Urinary bladder (tissue), 4 donors: ENCODE measurements at places on chromosomes 2 and 18. TPM values are rescaled to one million over a fixed set of nuclear protein-coding genes. Genes with fewer than 3 reads are reported as not detected.

GRCh38 chr18:9858642-9859041, 27.1 kb upstream of the TXNDC2 start:
- no peak for DNase-seq

GRCh38 chr2:218983263-218983933, 1.6 kb downstream of the FEV start:
- DNase-seq = no peak

DNA sequence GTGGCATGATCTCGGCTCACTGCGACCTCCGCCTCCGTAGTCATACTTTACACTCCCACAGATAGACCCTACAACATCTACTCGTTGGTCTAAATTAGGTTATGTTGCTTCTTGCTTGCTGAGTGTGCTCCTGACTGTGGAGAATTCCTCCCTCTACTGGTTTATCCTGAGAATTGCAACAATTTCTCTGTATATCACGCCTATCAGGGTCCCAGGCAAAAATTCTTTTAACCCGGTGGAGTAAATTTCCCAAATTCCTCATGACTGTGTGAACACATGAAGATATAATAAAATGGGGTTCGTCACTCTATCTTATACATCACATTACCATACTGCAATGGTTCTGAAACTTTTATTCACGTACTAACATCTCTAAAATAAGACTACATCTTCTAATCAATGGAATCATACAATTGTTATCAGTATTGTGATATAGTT, 156.7 kb downstream of the EVA1A start:
- DNase-seq = no peak

GRCh38 chr2:30421604-30422443, 25.2 kb upstream of the LCLAT1 start:
- DNase-seq = no peak

GRCh38 chr18:60563082-60563481, 190.5 kb upstream of the MC4R start:
- DNase-seq = no peak

DNA sequence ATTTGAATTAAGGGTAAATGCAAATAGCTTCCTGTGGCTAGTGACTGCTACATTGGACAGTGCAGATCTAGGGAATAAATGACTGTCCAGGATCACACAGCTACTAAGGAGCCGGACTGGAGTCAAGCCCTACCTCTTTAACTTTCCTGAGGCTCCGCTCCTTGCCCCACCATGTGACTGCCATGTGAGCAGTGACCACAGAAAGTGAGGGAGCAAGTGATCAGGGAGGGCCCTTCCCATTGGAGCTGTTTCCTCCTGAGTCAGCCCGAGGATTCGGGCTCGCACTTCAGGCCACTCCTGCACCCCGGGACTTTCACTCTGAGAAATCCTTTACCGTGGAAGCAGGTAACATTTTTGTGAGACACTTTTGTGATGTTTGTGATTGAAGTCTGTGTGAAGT, 198.0 kb downstream of the ANKRD30B start:
- no peak for DNase-seq

GRCh38 chr18:59814891-59815290, 84.9 kb upstream of the PMAIP1 start:
- DNase-seq = no peak

DNA sequence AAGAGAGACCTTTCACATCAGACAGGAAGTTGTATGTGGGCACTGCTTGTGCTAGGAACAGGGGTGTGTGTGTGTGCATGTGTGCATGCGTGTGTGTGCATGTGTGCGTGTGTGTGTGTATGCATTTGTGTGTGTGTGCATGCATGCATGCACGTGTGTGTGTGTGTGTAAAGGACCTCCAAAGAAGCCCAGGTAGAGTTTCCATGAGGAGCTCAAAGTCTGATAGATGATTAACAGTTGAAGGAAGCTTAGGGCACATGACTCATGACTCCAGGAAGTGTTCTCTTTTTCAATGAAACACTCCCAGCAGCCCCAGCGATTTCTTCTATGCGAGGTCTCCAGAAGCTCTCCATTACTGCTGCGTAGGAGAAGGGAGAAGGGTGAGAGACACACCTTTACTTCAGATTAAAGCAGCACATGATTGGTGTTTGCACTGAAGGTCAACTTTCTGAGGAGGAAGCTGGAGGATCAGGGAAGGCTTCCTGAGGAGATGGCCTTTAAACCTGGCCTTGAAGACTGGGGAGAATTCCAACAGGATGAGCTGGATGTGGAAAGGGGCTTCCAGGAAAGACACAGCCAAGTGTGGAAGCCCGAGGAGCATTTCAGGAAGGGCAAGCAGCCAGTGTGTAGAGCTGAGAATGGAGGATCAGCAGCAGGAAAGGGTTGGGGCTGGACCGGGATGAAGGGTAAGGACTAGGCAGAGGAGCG, 77.7 kb downstream of the SMAD4 start:
- no peak for DNase-seq

DNA sequence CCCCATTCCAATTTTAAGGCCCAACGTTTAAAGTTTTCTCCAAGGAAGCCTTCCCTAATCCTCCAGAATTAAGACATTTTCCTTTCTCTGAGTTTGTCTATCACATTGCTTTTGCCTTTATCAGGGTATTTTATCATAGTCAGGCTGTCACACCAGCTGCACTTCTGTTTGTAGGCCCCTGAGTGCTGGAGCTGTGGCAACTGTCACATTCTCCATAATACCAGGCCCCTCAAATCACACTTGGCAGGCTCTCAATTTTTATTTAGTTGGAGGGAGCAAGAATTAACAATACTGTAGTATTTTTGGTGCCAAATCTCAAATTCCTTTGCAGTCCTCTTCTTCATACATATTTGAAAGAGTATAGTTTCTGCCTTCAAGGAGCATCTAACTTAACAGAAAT, 122.2 kb downstream of the FSHR start:
- DNase-seq = no peak

DNA sequence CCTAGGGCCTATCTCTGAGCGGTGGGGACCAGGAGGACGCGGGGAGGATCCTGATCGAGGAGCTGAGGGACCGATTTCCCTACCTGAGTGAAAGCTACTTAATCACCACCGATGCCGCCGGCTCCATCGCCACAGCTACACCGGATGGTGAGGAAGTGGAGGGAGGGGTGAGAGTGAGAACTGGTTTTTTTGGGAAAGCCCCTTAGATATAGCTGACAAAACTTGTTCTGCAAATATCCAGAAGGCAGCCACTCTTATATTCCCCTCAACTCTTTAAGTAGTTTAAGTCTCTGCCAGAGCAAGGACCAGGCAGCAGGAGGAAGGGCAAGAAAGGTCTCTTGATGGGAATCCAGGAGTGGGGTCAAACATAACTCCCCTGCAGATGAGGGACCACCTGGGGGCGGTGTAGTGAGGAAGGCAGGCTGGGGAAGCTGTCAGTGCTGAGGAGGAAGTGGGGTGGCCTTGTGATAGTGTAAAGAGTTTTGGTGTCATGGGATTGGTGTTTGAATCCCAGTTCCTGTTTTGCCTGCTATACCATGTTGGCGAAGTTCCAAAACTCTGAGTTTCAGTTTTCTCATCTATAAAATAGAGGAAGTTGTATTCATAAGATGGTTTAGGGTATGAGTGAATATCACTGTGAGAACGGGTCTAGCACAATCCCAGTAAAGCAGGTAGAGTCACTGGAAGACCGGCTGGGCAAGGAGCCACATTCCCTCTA, 3.4 kb downstream of the NAGK start:
- DNase-seq = no peak

GRCh38 chr2:201280191-201281040, 20.1 kb downstream of the CASP8 start:
- DNase-seq = no peak

DNA sequence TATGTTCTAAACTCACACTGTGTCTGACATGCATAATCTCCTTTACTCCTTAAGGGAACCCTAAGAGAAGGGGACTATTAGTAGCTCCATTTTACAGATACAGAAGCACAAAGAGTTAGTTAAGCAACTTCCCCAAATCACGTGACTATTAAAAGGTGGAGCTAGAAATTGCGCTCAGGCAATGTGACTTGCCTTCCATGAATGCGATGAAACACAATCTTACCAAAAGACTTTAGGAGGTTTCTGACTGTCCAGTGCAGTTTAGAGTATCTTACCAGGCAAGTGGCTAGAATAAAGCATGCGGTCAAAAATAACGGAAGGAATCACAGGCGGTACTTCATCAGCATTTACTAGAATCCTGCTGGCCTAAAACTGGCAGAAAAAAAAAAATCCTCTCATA, 70.4 kb downstream of the ZNF521 start:
- DNase-seq = no peak

DNA sequence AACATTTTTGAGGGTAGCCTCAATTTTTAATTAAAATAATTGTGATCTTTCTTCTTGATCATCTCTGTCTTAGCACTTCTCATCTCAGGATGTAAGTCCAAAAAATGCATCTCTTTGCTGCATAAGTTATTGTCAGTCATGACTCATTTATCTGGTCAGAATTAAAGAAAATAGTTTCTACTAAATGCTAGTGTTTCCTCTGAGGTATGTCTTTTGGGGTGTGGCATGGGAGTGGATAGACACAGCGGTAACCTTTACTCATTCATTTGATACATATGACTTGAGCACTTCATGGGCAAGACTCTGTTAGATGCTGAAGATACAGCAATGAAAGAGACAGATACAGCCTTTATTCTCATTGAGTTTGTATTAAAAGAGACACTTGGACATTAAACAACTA, 284.7 kb downstream of the IRS1 start:
- DNase-seq = no peak

DNA sequence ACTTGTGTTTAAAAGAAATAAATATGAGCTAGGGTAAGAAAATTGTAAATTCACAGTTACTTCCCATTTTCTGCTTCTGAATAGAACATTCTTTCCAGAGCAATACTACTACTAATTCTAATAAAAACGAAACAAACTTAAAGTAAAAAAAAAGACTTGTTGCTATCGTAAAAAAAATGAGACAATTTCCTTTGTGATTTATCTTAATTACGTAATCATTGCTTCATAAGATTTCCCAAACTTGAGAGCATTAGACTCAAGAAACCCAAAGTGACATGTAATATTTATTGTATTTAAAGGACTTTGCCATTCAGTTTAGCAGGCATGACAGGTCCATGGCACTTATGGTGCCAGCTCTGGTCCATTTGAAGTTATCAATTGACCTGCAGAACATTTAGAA, 153.8 kb downstream of the AQP4 start:
- no peak for DNase-seq

DNA sequence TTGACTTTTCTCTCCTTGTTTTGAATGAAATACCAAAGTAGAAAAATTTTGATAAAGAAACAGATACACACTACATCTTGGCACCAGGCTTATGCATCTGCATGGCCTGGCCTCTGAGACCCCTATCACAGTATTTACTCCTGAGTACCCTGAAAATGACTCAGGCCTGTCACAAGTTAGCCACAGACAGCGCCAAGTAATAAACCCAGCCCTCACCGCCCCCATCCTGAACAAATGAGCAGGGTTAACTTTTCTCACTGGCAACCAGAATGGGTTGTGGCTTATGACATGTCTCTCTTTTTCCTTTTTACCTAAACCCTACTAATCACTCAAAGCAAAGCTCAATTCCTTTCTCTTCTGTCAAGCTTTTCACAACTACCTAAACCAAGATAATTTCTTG, 35.3 kb downstream of the SPRED2 start:
- DNase-seq = no peak

- DNase-seq = peak; percentile 85
These were observed 756 bp upstream of the OST4 start for GRCh38 chr2:27071990-27072830.

The IL1B gene
- total RNA-seq = 2.3 TPM

The GPR75 gene
- total RNA-seq = 2.7 TPM

The ANKRD53 gene
- 1.8 TPM for total RNA-seq

The CHRNG gene
- 3.5 TPM for total RNA-seq

The SCYGR4 gene
- total RNA-seq = not detected

The AGXT gene
- not detected for total RNA-seq

The LINC00305 gene
- total RNA-seq = not detected

The CFAP65 gene
- total RNA-seq = not detected
